ENCODE measurements at places on chromosomes 1 and 21.
A peak's percentile ranks its signal among the peaks of the same experiment; 100 is the strongest.

- DNase-seq, result no peak
Measured at GRCh38 chr1:3869751-3870301, 12.6 kb downstream of the DFFB start.

- peak; percentile 23 for DNase-seq
Measured at GRCh38 chr1:74502432-74502831, 10.0 kb downstream of the LRRC53 start.

DNA sequence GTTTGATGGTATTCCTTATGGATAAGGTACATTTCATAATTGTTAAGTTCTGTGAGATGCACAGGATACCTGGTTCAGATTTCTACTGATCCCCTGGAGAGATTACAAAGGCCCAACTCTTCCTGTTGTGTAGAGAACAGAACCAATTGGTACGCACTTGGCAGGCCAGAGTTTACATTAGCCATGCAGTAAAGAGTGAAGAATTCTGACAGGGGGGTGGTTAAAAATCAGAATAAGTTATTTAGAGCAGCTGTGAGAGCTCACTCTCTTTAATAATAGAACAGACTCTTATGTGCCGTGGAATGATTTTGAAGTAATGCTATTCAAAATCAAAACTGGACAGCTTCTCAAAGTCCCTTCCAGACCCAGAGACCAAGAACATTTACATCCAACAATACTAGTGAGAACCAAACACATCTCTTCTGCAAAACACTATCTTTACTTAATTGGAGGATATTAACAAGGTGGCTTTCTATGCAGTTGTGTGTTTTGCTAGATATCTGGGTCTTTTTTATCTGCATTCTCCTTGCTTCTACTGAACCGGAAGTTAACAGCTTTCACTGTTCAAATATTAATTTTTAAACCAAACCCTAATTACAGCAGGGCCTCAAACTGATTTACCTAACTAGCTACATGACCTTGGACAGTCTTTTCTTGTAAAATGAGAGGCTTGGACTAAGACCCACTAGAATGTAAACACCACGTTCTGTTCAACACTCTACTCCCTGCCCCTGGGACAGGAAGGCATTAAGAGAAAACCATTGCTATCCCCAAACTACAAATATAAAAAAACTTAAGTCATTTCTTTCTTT is 4.0 kb downstream of the USP24 start:
- DNase-seq, result no peak

DNA sequence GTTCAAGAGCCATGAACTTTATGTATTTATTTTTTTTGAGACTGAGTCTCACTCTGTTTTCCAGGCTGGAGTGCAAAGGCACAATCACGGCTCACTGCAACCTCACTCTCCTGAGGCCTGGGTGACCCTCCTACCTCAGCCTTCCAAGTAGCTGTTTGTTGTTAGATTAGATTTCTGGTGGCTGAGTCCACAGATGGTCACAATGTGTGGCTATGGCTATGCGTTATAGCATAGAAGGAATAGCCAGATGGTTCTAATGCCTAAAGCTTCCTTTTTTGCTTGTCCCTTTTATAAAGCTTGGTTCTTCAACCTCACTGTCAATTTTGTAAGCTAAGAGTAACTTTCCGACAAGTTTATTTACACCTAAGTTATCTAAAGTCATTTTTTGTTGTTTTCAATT is 62.3 kb upstream of the FMN2 start:
- no peak for DNase-seq

DNA sequence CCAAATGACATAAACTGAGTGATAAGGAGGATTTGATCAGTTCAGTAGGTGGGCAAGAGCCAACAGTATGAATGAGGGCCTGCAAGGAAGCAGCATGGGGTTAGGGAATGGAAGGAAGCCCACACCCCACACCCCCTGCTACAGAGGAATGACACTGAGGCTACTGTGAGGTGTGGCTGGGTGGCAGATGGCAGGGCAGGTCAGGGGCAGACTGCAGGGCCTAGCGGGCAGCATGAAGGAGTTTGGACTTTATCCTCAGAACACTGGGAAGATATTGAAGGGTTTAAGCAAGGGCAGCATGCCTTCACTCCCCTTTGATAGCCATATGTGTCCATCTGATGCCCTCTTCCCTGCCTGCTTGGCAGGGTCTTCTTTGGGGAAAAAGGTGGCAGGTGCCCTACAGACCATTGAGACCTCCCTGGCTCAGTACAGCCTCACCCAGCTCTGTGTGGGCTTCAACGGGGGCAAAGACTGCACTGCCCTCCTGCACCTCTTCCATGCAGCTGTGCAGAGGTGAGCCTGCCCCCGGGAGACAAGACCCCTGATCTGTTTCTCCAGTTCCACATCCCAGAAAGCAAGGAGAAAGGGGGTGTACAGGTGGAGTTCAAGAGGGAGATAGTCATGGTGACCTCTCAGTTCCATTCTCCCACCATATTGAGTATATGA is 4.1 kb upstream of the LENEP start:
- DNase-seq, result no peak

- DNase-seq, result no peak
Measured at GRCh38 chr1:171585715-171586114, 36.3 kb upstream of the MYOCOS start.

- no peak for DNase-seq
Measured at GRCh38 chr1:244068567-244068966, 17.5 kb downstream of the ZBTB18 start.

DNA sequence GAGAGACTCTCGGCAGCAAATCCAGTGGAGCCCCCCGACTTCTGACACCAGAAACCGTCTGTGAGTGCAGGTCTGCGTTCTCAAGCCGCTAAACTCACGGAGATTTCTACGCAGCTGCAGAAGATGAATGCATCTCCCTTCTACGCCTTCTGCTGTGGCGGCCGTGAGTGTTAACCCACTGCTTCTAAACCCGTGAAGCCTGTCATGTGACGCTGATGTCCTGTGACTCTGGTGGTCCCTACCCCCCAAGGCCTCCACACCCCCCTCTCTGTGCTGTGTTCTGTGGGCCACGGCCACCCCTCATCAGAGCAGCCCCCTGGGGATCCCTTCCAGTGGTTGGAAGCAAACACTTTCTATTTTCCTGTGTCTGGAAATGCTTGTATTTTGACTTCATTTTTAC is 33.9 kb upstream of the COL18A1 start:
- DNase-seq, result no peak

DNA sequence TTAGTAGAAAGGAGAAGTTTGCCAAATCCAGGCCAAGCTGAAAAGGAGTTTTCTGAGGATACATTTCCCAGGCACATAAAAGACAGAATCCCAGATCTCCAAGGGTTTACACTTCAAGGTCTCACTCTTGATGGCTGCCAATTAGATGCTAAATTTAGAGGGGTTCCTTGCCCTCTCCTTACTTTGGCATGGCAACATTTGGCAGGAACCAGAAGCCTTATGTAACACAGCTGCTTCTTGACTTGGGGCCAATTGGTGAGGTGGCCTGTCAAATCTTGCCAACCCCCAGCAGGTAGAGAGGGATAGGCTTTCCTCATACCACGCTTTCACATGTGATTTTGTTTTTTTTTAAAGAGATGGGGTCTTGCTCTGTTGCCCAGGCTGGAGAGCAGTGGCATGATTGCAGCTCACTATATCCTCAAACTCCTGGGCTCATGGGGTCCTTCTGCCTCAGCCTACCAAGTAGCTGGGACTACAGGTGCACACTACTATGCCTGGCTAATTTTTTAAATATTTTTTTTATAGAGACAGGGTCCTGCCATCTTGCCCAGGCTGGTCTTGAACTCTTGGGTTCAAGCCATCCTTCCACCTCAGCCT is 25.2 kb upstream of the NKAIN1 start:
- DNase-seq, result no peak

DNA sequence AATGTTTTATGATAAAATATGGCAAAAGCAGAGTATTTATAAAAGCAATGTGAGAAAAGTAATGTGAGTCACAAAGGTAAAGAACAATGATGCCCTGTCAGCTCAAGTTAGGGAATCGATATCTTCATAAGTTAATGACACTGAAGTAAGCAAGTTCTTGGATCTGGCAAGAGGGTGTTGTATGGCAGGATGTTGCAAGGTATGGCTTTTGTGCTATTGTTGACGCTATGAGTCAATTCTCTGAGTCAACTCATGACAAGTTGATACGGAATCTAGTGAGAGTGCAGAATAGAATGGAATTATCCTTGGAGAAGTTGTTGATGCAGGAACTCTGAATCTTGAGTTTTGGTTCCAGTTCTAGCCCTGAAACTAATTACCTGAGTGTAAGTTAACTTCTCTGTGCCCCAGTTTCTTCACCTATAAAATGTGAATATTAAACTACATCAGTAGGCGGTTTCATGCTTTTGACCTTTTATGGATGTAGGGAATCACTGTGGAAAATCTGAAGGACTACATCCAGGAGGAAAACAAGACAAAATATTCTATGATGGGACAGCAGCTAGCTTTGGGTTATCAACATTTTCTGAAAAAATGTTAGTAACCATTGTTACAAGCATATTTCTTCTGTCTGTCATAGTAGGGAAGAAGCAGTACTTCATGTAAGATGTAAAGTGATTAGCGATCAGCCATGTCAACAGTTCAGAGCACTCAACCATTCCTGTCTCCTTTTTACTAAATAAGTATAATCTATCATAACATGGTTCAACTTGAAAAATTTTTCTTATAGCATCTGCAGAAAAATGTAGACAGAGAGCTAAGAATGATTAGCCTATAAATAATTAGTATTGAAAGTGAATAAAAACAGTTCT is 96.9 kb downstream of the ATP6V1G3 start:
- no peak for DNase-seq

DNA sequence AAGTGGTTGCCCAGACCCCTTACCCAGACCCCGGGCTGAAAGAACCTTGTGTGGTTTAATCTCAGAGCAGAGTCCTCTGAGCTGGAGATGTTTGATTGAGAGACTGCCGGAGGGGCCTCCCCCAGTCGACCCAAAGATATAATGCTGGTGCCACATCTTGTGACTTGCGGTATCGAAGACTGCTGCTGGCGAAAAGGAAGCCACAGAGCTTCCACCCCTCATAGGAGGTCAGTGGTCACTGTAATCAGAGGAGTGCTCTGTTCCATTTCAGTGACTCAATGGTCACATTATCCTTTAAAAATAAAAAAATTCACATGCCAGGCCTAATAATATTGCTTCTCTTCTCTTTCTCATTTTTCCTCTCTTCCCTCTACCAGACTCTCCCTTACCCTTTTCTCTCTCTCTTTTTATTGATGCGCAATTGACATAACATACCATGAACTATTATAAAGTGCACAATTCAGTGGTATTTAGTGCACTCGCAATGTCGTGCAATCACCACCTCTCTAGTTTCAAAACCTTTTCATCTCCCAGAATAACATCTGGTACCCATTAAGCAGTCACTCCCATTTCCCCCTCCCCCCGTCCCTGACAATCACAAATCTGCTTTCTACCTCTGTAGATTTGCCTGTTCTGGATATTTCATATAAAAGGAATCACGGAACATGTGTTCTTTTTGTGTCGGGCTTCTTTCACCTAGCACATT is 52.6 kb upstream of the LYST start:
- no peak for DNase-seq

GRCh38 chr1:165659581-165659895 is 28.5 kb downstream of the MGST3 start:
- no peak for DNase-seq

DNA sequence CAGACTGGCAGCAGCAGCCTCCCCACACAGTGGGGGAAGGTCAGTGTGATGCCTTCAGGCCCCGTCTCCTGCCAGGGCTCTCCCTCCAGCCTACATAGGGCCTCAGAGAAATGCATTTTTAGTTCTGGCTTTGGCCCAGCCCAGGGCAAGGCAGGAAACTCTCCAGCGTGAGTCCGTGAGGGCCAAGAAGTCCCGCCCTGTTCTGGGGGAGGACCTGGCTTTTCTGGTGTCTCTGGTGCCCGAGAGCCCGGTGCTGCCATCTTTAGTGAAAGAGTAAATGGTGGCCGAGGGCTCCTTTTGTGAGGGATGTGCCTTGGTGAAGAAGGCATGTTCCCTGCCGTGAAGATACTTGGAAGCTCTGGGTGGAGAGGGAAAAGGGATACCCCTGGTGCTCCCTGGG is 14.8 kb upstream of the DIP2A start:
- DNase-seq, result no peak

GRCh38 chr1:204178487-204179281 is 12.5 kb upstream of the REN start:
- DNase-seq, result no peak

GRCh38 chr1:180168786-180169639 is 14.3 kb downstream of the QSOX1 start:
- peak; percentile 49 for DNase-seq

GRCh38 chr1:93673163-93673829 is 8.3 kb downstream of the BCAR3 start:
- no peak for DNase-seq

DNA sequence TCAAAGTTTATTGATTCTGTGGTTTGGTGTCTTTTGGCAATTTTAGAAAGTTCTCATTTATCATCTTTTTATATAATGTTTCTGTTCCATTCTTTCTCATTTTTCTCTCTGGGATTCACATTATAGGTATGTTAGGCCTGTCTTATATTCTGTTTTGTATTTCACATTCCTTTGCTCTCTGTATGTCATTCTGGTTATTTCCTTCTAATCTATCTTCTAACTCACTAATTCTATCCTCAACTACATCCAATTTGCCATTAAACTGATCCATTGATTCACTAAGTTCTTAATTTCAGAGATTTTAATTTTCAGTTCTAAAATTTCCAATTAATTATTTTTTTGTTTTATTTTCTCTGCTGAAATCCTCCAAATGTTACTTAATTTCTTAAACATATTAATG is 234.8 kb downstream of the FOXD2 start:
- DNase-seq, result no peak

DNA sequence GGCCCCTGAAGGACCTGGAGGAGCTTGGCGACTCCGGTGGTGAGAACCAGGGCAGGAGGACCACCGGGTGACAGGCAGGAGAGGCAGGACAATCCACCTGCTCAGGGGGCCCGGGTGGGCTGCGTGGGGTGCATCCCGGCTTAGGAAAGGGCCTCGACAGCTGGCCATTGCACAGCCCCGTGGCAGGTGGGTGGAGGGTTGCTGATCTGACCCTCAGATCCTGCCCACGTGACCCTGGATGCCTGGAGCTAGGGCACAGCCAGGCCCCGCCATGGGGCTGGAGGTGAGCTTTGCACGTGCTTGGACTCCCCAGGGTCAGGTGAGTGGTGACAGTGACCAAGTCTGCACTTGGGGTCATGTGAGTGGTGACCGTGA is 35.5 kb upstream of the SLC19A1 start:
- no peak for DNase-seq

GRCh38 chr21:34205811-34206571 is 132.6 kb downstream of the MRPS6 start:
- DNase-seq, result no peak

GRCh38 chr1:37323486-37324377 is 150.6 kb upstream of the ZC3H12A start:
- peak; percentile 31 for DNase-seq

DNA sequence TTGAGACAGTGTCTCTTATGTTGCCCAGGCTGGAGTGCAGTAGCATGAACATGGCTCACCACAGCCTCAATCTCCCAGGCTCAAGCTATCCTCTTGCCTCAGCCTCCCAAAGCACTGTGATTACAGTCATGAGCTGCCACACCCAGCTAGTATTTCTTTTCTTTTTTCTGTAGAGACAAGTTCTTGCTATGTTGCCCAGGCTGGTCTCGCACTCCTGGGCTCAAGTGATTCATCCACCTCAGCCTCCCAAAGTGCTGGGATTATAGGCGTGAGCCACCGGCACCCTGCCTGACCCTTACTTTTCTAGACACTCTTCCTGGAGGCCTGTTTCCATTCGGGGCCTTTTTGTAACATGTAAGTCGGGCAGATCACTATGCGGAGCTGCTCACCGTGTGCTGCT is 30.1 kb upstream of the SRP9 start:
- no peak for DNase-seq

- DNase-seq, result no peak
Measured at GRCh38 chr1:60657926-60658325, 424.4 kb upstream of the NFIA start.

GRCh38 chr1:203592156-203592555 is 34.5 kb upstream of the ATP2B4 start:
- peak; percentile 36 for DNase-seq
